ENCODE measurements at places on chromosomes 5 and 9.

GRCh38 chr5:65032250-65032649 lies 263.5 kb downstream of the CWC27 start:
- no peak for DNase-seq

DNA sequence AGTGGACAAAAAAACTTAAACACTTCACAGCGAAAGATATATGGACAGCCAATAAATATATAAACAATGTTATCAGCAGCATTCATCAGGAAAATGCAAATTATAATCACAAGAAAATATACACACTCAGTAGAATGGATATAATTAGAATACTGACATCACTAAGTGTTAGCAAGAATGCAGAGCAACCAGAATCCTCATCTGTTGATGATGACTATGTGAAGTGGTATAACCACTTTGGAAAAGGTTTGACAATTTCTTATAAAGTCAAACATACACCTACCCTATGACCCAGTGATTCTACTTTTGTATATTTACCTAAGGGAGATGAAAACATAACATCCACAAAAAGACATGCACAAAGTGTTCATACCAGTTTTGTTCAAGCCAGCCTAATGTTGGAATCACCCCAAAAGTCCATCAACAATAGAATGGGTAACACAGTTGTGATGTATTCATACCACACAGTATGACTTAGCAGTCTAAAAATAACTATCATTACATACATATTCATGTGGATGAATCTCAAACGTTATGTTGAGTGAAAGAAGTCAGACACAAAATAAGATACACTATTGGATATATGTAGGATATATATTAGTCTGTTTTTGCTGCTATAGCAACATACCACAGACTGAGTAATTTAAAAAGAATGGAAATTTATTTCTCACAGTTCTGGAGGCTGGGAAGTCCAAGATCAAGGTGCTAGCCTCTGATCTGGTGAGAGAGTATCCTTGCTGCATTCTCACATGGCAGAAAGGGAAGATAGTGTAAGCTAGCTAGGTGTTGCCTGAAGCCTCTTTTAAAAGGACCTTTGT lies 148.8 kb upstream of the ADAMTSL1 start:
- no peak for DNase-seq

GRCh38 chr5:61878471-61878870 lies 427.5 kb upstream of the KIF2A start:
- DNase-seq: no peak

DNA sequence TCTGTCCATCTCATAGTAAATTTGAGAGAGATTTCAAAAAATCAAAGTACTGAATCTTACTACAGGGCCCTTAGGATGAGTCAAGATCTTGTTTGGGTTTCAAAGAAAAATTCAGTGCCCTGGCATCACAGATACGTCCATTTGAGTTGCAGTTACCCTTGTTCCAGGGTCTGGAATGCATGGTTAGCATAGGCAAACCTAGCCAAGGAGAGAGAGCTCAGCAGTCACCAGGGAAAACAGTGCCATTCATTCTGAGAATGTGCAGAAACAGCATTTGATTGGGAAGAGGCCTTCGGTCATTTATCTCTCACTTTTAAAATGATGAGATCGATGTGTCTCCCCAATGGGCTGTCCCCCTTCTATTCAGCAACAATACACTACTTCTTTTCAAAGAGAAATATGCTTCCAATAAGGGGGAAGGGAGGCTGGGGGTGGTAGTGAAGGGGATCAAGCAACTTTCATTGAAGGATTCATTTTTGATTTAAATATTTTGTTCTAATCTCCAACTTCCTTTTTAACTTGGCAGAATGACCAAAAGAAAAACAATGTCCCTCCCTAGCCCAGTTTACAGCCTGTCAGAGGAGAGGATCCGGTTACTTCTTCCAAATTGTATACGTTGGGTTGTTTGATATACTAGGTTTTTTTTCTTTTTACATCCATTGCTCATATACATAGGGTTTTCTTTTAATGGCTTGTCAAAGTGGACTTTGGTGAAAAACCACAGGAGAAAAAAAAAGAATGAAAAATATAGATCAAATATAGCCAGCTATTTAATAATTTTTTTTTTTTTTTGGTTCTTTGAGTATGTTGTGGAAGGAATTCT lies 491.1 kb downstream of the CCDC171 start:
- DNase-seq: no peak

GRCh38 chr5:122501089-122501435 lies 189.0 kb downstream of the SNCAIP start:
- DNase-seq: no peak

DNA sequence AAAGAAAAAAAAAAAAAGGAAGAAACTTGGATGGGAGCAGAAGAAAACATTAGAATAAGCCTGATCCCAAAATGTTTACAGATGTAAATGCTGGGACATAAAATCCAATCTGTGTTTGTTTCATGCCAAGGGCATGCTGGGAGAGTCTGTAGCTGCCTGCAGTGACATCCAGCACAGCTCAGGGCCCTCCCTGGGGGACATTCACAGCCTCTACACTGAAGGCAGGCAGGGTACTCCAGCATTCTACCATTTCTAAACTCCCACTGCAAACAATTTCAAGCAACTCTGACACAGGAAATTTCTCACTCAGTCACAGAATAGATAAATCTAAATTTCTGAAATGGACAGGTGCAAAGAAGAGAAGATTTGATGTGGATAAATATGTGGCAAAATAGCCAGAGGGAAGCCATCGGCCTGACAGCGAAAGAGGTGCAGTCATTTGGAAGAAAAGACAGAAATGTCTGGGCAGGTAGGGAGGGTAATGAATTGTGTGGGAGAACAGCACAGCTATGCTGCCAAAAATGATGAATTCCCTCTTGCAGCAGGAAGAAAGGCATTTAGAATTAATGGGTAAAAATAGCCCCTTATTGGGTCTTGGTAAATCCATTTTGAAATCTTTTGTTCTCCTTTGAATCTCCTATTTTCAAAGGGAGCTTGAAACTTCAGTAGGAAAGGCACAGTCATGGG lies 199.4 kb downstream of the MED10 start:
- no peak for DNase-seq

- no peak for DNase-seq
These were observed 17.4 kb downstream of the ANKS6 start for GRCh38 chr9:98778711-98779530.

GRCh38 chr5:109307951-109308350 lies 101.8 kb downstream of the PJA2 start:
- no peak for DNase-seq

- DNase-seq: no peak
These were observed 76.0 kb downstream of the ACTBL2 start for GRCh38 chr5:57406641-57407040.

DNA sequence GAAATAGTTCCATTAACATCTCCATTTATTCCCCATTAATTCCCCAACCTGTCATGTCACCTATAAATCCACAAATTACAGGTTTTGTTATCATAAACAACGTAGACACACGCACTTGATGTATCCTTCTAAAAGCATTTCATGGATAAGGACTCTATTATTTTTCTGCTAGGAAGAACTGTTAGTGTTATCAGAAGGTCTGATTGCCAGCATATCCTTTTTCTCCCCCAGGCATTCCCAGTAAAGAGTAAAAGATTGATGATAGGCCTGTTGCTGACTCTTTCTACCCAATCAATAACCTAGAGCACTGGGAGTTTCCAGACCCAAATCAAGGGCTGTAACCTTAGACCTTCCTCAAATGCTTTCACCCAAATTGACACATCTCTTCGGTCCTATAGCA lies 60.8 kb downstream of the RFK start:
- no peak for DNase-seq

DNA sequence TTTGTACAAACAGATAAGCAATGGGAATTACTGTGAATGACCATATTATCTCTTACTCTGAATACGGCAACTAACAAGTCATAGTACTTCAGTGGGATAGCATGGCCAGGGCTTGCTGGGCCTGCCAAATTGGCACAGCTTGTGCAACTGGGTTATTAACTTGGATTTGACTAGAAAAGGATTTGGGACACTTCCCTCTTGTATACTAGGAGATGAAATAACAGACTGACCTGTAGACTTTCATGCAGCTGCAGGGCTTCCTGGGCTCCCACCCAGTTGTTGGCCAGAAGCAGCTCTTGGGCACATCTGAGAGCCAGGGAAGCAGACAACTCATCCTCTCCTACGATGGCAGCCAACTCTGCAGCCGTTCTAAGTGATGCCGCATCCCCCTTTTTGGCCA lies 39.8 kb downstream of the CNOT8 start:
- no peak for DNase-seq

GRCh38 chr9:99274016-99274415 lies 51.9 kb downstream of the SEC61B start:
- DNase-seq: no peak

DNA sequence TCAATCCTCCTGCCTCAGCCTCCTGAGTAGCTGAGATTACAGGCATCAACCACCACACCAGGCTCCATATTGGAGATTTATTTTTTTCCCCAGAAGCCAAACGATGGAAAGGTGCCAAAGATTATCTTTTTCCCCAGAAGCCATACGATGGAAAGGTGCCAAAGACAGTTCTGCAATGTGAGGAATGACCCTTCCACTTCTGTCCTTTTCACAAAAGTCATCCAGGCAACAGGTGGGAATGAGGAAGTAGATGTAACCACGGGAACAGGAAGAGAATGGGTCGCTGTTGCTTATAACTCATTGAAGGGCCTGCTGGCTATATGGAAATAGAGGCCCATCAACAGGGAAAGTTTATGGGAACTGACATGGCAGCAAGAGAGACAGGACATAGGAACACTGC lies 233.7 kb upstream of the MSX2 start:
- DNase-seq: no peak

DNA sequence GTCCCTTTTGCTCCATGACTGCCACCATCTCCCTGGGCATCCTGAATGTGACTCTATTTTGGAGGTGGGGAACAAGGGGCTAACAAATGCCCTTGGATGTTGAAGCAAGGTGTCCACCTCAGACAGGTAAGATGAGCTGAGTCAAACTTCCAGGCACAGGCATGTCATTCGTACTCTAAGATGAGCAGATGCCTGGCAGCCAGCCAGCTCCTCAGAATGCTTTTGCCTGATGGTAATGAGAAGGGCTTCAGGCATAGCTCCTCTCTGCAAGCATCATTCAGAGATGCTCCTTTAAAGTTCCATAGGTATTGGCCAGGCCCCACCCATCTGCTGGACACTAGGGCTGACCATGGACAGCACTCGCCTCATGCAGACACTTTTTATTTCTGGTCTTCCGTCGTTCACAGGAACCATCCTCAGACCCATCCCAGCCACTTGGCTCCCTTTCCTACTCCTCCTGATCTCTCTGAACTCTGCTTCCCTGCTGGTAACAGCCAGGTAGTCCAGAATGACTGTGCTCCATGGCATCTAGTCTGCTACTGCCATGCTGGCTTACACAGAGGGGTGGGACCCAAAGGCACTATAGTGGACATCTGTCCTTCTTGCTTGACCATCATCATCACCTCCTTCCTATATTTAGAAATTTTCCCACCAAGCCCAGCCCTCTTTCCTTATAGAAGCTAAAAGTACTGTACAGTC lies 118.8 kb downstream of the GLIS3 start:
- no peak for DNase-seq
